ENCODE measurements at places on chromosomes 5 and 9. TPM values are rescaled to one million over a fixed set of nuclear protein-coding genes. Genes with fewer than 3 reads are reported as not detected.

GRCh38 chr9:104779334-104779733, 15.4 kb downstream of the NIPSNAP3B start:
- no peak for DNase-seq

GRCh38 chr5:120803282-120803681, 339.2 kb downstream of the PRR16 start:
- no peak for DNase-seq

DNA sequence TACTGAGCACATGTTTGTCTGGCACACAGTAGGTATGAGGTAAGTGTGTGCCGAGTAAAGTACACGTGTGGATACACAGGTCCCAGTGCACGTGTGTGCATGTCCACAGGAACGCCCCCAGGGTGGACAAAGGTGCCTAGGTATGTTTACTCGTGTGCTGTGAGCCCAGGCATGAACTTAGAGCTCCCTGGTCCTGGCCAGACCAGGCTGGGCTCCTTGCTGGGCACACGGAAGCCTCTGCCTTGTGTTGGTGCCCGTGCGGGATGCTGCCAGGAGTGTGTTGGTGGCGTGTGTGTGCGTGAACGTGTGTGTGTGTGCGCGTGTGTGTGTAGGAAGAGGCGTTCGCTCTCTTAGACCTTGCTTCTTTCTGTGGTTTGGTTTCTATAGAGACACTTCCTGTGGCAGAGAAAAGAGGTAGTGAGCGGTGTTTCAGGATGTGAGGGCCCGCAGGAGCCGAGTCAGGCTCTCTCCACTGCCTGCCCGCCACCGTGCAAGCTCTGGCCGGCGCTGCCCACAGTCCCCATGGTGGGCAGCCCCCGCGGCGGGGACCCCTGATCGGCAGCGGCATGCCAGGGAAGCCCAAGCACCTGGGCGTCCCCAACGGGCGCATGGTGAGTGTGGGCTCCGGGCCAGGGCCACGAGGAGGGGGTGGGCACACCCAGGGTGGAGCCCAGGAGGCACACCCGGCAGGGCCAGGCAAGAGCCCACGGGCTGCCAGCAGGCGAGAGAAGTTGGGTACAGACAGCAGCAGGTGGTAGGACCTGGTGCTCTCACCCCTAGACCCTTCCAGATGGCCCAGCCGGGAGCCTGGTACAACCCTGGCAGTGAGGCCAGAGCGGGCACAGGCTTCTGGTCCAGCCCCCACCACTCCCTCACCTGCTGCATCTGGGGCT, at the start of gene RGS14:
RGS14 (plus strand) TSS at position 466 of the 893 bp plus-strand sequence; CDS start at position 567, 101 bp downstream.
- DNase-seq, result peak; percentile 27

Gene NR4A3
- polyA plus RNA-seq, result 0.46 TPM

Gene NPDC1
- 33.8 TPM for polyA plus RNA-seq

- no peak for DNase-seq
These were observed 173.4 kb downstream of the NR3C1 start for GRCh38 chr5:143229896-143230675.

- no peak for DNase-seq
These were observed 2.0 kb upstream of the CXXC5 start for GRCh38 chr5:139646111-139646510.

Gene RASGEF1C
- polyA plus RNA-seq, result 0.22 TPM
